ENCODE measurements at places on chromosomes 13 and 19. TPM values are rescaled to one million over a fixed set of nuclear protein-coding genes. Genes with fewer than 3 reads are reported as not detected.

- H3K27me3 ChIP-seq: no peaks in the 10 kb centered on the region
- H3K4me1 ChIP-seq: peaks cover 15% of the 10 kb centered on the region
- H3K36me3 ChIP-seq: no peaks in the 10 kb centered on the region
- no peak overlapping the region for H3K27ac ChIP-seq
- H3K4me3 ChIP-seq: no peak overlapping the region
These were observed 87.1 kb upstream of the FRY start for GRCh38 chr13:31944262-31945160.

GRCh38 chr13:75839406-75839805 lies 203.3 kb downstream of the LMO7 start:
- H3K4me1 ChIP-seq: no peaks in the 10 kb centered on the region
- H3K36me3 ChIP-seq: peaks cover 3% of the 10 kb centered on the region
- H3K27me3 ChIP-seq: no peaks in the 10 kb centered on the region
- H3K4me3 ChIP-seq: no peak overlapping the region

GRCh38 chr19:35347171-35347929 lies at the start of gene FFAR1:
Gene FFAR1, plus strand, starts transcription at chr19:35347902. Its CDS starts 3,650 bp downstream, at chr19:35351552.
- no peaks in the 10 kb centered on the region for H3K27me3 ChIP-seq
- no peak within 1 kb of the TSS for H3K27ac ChIP-seq
- H3K36me3 ChIP-seq: no peaks in the 10 kb centered on the region
- no peak within 1 kb of the TSS for H3K4me3 ChIP-seq
- no peaks in the 10 kb centered on the region for H3K4me1 ChIP-seq
- no peak for DNase-seq

- no peaks in the 10 kb centered on the region for H3K36me3 ChIP-seq
- no peak overlapping the region for H3K4me3 ChIP-seq
- no peak for DNase-seq
These were observed 7.2 kb upstream of the IRGC start for GRCh38 chr19:43708716-43709115.

DNA sequence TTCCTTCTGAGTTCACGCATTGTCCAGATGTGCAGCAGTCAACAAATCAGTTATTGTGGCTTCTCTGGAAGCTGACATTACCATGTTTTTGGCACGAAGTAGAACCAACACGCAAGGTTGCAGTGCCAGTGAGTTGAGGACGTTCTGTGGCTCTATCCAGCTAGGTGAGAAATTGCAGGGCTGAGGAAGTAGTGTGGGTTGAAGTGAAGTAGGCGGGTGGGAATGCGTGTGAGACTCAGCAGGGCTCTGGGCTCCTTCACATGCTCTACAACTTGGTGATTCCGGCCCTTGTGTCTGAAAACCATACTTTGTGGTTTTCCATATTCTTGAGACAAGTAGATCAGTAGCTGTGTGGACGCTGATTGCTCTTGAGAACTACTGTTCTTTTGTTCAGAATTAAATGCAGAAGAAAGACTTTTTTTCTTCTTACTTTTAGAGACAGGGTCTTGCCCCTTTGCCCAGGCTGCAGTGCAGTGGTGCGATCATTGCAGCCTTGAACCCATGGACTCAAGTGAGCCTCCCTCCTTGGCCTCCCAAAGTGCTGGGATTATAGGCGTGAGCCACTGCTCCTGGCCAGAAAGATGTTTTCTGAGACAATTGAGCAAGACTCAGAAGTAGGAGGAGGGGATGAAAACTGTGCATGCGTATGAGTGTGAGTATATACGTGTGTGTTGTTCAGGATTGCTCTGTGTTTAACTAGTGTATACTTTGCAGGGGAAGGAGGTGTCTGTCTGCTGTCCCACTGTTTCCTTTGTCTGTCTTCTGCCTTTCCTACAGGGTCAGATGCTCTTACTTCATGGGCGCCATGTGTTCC lies 46.2 kb downstream of the GATAD2A start:
- no peaks in the 10 kb centered on the region for H3K36me3 ChIP-seq
- no peak overlapping the region for H3K27ac ChIP-seq
- H3K4me3 ChIP-seq: no peak overlapping the region
- no peaks in the 10 kb centered on the region for H3K27me3 ChIP-seq
- H3K4me1 ChIP-seq: peaks cover 18% of the 10 kb centered on the region
- no peak for DNase-seq

- H3K4me1 ChIP-seq: no peaks in the 10 kb centered on the region
- H3K27me3 ChIP-seq: peaks cover 22% of the 10 kb centered on the region
- H3K36me3 ChIP-seq: no peaks in the 10 kb centered on the region
- H3K4me3 ChIP-seq: no peak overlapping the region
These were observed 3.5 kb upstream of the DLEU7 start for GRCh38 chr13:50846861-50847475.

DNA sequence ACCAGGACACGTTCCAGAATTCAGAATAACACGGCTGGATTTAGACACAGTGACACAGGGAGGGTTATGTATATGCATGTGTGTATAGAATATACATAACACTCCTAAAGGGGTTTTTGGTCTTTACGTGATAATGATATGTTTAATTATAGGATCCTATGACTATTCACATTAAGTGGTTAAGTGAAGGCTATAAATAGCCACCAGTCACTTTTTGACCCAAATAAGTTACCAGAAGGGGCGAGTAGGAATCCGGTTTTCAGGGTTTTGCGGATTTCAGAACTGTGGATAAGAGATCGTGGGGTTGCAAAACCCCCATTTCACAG lies 6.9 kb downstream of the ANGPTL6 start:
- DNase-seq: no peak
- no peaks in the 10 kb centered on the region for H3K36me3 ChIP-seq
- H3K27me3 ChIP-seq: no peaks in the 10 kb centered on the region
- H3K4me1 ChIP-seq: peaks cover 8% of the 10 kb centered on the region

- no peaks in the 10 kb centered on the region for H3K27me3 ChIP-seq
- peak within 1 kb of the TSS; percentile 65 for H3K27ac ChIP-seq
- H3K36me3 ChIP-seq: no peaks in the 10 kb centered on the region
- H3K4me1 ChIP-seq: peaks cover 6% of the 10 kb centered on the region
- peak; percentile 83 for DNase-seq
These were observed at the start of gene LRP3 for GRCh38 chr19:33193865-33194362. Gene LRP3, plus strand, starts transcription at chr19:33194330. Its CDS starts 456 bp downstream, at chr19:33194786.

DNA sequence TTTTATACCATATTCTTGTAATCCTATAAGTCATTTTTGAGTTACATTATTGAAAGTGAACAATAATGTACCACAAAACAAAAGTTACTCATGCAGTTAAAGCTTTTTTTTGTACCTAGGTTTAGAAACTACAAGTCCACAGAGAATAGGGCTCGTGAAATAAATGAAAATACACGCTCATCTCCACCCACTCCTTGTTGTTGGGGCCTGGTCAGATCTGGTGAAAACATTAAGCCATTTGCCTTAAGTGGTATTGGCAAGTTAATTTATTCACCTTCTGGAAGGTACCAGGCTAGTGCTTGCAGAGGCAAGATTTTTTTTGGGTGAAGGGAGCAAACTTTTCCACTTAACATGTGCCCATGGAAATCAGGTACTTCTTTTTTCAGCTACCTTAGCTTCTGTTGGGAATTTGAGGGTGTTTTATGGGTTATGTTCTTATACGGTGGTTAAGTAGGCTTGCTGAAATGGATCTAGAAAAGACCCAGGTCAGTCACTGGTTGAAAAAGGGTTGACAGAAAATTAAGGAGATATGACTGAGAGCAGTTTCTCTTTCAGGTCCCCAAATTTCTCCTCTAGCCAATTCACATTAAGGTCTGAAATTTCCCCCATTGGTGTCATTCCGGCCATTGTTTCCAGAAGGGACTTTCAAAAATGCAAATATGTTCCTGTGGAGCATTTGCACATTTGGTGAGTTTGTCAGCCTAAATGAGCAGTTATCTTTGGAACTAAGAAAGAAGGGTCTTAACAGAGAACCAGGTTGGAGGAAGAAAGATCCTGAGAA lies 143.3 kb downstream of the KCNRG start:
- H3K4me1 ChIP-seq: peaks cover 4% of the 10 kb centered on the region
- no peaks in the 10 kb centered on the region for H3K36me3 ChIP-seq
- H3K27me3 ChIP-seq: no peaks in the 10 kb centered on the region
- H3K27ac ChIP-seq: no peak overlapping the region
- no peak overlapping the region for H3K4me3 ChIP-seq
- no peak for DNase-seq

DNA sequence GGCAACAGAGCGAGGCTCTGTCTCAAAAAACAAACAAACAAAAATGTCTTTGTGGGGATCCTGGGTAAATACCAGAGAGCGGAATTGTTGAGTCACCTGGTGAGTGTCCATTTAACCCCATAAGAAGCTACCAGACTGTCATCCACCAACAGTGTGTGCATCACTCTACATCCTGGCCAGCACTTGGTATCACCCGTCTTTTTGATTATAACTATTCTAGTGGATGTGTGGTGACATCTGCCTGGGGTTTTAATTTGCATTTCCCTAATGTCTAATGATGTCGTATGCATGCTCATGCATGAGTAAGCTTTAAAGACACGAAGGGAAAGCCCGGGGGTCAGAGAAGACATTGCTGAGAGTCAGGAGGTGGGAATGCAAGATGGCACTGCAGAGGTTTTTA lies 126.7 kb upstream of the MRI1 start:
- no peak overlapping the region for H3K4me3 ChIP-seq
- DNase-seq: no peak
- H3K36me3 ChIP-seq: no peaks in the 10 kb centered on the region
- H3K27me3 ChIP-seq: no peaks in the 10 kb centered on the region
- H3K4me1 ChIP-seq: peaks cover 6% of the 10 kb centered on the region

The ZNF556 gene
- total RNA-seq: not detected

The C19orf38 gene
- total RNA-seq: 3.4 TPM
